ENCODE measurements at places on chromosomes 13 and 19.
A peak's percentile ranks its signal among the peaks of the same experiment; 100 is the strongest.

- DNase-seq = peak; percentile 14
Observed at GRCh38 chr13:43285933-43286597, 262.7 kb downstream of the DNAJC15 start.

DNA sequence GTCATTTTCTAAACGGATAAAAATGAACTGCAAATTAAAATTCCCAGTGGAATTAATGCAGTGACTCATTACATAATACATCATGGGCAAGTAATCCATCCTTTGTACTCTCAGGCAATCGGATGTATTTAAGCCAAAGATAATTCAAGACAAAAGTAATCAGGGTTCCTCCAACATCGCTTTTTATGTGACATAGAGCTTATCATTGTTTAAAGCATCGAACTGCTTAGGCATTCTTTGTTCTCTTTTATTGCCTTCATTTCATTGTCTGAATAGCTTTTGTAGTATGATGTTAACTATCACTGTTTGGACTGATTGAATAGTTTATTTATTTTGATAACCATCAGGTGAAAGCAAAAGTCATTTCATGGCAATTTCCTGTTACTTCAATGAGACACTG, 209.4 kb downstream of the ITGBL1 start:
- DNase-seq = no peak

DNA sequence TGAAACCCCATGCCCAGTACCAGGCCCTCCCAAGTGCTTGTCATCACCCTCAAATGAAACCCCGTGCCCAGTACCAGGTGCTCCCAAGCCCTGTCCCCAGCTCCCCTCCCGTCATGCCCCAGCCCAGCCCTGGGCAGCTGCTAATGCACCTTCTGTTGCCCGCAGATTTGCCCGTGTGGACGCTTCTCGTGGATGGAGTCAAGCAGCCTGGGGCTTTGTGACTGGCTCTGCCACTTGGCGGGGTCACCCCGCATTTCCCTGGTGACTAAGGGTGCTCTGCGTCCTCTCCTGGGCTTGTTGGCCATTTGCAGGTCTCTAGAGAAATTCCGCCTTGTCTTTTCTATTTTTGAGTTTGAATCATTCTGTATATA, 82.7 kb downstream of the ATP11A start:
- DNase-seq = no peak

DNA sequence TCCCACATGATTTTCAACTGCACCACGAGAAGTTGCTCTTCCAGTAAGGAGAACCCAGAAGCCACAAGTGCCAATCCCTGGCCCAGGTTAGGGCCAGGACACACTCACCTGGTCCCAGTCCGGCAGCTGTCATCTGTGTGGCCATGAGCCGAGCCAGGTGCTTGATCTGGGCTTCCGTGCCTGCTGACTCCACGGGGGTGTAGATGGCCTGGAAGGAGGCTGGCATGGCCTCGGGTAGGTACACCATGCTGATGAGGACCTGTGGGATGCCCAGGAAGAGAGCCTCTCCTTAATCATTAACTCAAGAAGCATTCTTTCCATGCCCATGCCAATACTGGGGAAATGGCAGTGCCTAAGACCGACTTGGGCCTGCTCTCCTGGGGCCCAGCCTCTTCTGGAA, 19.9 kb upstream of the RSPH6A start:
- DNase-seq = no peak

DNA sequence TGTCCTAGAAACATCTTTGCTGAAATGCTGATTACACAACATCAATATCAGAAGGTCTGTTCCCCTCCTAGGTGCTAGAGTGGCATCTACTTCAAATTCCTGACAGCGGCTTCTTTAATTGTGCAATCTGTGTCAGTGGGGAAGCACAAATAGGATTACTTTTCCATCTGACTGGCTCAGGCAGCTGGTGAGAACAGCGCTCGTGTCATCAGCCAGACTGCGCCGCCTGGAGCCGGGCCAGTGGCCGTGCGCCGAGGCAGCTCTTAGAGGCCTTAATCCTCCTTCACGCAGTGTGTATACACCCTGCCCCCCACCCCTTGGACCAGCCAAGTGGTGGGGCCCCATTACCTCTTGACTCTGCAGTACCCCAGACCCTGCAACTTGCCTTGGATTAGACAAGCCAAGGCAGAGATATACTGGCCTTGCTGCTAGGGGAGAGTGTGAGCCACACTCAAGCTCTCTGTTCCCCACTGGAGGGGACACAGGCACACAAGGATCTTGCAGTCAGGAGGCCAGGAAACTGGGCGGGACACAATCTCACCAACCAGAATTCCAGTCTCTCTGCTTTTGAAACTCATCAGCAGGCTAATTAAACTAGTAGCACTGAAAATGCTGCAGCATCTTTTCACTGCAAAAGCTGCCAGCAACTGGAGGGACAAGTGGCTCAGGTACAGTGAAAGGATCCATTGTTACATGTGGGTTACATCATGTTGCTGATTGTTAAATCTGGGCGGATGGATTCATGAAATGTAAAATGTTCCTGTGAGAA, 48.9 kb upstream of the EPHX3 start:
- DNase-seq = no peak

GRCh38 chr13:29294821-29295220, 300.7 kb downstream of the SLC7A1 start:
- DNase-seq = no peak

DNA sequence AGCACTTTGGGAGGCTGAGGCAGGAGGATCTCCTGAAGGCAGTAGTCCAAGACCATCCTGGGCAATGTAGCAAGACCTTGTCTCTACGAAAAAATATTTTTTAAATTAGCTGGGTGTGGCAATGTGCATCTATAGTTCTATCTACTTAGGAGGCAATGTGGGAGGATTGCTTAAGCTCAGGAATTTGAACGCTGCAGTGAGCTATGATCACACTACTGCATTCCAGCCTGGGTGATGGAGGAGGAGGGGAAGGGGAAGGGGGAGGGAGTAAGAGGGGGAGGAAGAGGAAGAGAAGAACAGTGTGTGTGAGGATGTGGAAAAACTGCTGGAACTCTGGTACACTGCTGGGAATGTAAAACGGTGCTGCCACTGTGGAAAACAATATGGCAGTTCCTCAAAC, 9.2 kb upstream of the CLIP3 start:
- DNase-seq = no peak

- DNase-seq = no peak
Observed at GRCh38 chr19:30420316-30420715, 48.1 kb downstream of the ZNF536 start.

GRCh38 chr13:55190996-55191395, 1949.7 kb upstream of the PRR20A start:
- no peak for DNase-seq

- DNase-seq = peak; percentile 32
Observed at GRCh38 chr19:47994209-47994802, at the start of gene ELSPBP1. Gene ELSPBP1, plus strand, starts transcription at chr19:47994632. Its CDS starts 14,036 bp downstream, at chr19:48008668.

GRCh38 chr19:33192010-33192409, 2.1 kb upstream of the LRP3 start:
- DNase-seq = no peak

GRCh38 chr13:46687810-46688209, 109.2 kb downstream of the ESD start:
- DNase-seq = peak; percentile 35

DNA sequence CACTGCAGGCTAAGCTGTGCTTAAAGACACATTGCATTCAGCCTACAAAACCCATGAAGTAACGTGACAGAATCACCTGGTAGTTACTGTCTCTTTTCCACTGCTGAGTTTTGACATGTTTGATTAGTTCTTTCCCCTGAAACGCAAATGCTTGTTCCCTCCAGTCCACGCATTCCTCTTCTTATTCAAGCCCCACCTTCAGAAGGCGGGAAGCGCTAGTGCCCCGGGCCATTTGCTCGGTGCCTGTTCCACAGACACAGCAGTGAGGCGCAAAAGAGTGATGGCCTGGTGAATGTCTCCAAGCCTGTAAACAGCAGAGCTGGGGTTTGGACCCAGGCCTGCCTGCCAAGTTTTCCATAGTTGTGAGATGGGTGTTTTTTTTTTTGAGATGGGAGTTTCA, 10.9 kb downstream of the ACP4 start:
- no peak for DNase-seq

DNA sequence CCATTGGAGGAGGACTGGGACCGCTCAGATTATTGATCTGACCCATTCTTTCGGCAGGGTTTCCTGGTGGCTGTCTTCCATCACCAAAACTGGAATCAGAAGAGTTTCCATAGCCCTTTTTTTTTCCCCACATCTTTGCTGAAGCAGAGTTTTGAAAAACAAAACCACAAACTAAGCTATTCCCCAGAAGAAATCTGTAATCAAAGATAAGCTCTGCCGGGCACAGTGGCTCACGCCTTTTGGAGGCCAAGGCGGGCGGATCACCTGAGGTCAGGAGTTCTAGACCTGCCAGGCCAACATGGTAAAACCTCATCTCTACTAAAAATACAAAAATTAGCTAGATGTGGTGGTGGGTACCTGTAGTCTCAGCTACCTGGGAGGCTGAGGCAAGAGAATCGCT, 4.2 kb upstream of the ICAM1 start:
- DNase-seq = no peak

DNA sequence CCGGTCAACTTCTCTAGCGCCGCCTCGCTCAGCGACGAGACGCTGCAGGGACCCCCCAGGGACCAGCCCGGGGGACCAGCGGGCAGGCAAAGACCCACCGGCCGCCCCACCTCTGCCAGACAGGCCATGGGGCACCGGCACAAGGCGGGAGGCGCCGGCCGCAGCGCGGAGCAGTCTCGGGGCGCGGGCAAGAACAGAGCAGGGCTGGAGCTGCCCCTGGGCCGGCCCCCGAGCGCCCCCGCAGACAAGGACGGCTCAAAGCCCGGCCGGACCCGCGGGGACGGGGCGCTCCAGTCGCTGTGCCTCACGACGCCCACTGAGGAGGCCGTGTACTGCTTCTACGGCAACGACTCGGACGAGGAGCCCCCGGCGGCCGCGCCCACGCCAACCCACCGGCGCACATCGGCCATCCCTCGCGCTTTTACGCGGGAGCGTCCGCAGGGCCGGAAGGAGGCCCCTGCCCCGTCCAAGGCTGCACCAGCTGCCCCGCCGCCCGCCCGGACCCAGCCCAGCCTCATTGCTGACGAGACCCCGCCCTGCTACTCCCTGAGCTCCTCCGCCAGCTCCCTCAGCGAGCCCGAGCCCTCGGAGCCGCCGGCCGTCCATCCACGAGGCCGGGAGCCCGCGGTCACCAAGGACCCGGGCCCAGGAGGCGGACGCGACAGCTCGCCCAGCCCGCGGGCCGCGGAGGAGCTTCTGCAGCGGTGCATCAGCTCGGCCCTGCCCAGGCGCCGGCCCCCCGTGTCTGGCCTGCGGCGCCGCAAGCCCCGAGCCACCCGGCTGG, 11.3 kb downstream of the C19orf25 start:
- DNase-seq = no peak

DNA sequence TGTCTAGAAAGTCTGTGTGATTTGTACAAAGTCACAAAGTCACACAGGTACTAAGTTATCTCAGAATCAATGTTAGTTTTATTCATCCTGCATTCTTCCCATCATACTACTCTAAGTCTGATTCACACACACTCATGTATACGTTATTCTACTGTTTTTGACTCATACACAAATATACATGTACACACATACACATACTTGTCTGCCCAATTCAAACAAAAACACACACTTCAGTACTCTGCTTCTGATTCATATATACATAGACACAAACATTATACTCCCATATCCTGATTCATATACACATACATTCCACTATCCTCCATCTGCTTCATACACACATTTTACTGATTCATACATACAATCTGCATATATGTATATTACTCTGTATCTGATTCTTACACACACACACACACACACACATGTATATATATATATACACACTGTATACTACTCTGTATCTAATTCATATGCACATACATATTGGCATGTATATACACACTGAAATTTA, 69.3 kb downstream of the KLF12 start:
- DNase-seq = no peak

- DNase-seq = no peak
Observed at GRCh38 chr19:49128545-49129237, 9.3 kb downstream of the PPFIA3 start.

GRCh38 chr13:98252931-98253470, 75.9 kb upstream of the RNF113B start:
- DNase-seq = peak; percentile 62

DNA sequence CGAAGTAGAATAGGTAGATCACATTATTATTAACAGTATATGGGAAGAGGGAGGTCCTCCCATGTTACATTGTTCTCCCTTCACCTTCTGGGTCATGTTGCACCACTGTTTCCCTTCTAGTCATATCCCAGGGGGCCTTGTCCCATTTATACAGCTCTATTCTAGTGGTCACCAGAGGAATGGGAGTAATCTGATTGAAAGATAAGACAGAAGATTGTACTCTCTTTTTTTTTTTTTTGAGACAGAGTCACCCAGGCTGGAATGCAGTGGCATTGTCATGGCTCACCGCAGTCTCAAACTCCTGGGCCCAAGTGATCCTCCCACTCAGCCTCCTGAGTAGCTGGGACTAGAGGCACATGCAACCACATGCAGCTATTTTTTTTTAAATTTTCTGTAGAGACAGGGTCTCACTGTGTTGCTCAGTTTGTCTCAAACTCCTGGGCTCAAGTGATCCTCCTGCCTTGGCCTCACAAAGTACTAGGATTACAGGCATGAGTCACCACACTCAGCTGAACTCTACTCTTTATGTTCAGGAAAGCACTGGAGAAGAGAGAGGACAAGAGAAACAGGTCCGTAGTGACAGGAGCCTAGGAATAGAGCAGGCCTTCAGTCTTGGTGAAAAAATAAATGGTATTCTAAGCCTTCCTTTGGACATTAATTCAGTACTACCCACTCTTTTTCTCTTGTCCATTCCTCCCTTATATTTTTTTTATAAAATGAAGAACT, 4.3 kb upstream of the ZNF529 start:
- DNase-seq = no peak

DNA sequence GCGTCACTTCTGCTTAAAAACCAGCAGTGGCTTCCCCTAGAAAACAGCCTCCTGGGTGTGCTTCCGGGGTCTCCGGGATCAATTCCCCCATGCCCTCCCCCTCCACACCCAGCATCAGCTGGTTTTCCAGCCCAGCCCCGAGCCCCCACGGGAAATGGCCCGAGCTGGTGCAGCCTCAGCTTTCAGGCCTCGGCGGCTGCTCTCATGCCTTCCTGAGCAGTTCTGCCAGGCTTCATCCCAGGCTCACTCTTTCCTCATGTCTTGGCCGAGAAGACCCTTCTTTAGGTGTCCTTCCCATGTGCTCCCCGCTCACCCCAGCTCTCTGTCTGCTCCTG, 103.1 kb upstream of the RNF113B start:
- DNase-seq = no peak

DNA sequence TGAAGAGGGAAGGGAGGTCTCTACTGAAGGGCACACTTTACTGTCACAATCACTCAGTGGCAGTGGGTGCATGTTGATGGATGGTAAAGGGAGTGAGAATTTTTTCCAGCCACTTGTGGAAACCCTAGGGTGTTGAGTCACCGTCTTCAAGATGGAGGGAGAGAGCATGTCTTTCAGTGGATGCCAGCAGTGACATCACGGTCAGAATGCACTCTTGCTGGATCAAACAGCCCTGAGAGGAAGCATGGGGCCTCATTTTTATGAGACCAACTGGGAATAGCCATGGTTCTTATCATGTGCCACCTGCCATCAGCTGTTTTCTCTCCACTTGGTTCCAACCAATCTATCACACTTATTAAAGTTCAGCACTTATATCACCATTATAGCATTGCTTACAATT, 182.5 kb downstream of the KCNRG start:
- DNase-seq = no peak

- no peak for DNase-seq
Observed at GRCh38 chr13:24223341-24224231, 63.1 kb downstream of the SPATA13 start.

- DNase-seq = no peak
Observed at GRCh38 chr13:72126424-72126823, 259.4 kb upstream of the DACH1 start.

- DNase-seq = no peak
Observed at GRCh38 chr19:53536225-53536548, 1.8 kb upstream of the ZNF331 start.
